Memory B cell (primary cell): ENCODE measurements at places on chromosomes 3 and 15.

DNA sequence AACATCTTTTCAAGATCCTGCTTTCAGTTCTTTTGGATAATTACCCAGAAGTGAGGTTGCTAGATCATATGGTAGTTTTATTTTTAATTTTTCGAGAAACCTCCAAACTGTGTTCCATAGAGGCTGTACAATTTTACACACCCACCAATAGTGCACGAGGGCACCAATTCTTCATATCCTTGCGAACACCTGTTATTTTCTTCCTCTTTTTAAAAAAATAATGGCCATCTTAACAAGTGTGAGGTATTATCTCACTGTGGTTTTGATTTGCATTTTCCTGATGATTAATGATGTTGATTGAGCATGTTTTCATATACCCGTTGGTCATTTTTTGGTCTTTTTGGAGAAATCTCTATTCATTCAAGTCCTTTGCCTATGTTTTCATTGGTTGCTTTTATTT is 17.6 kb upstream of the CEP152 start:
- no peak overlapping the region for H3K4me3 ChIP-seq
- H3K27ac ChIP-seq = no peak overlapping the region
- no peaks in the 10 kb centered on the region for H3K36me3 ChIP-seq
- DNase-seq = no peak

GRCh38 chr3:150495563-150496168 is 50.6 kb downstream of the SERP1 start:
- no peaks in the 10 kb centered on the region for H3K36me3 ChIP-seq
- H3K4me3 ChIP-seq = no peak overlapping the region
- H3K27ac ChIP-seq = no peak overlapping the region
- no peaks in the 10 kb centered on the region for H3K27me3 ChIP-seq
- H3K4me1 ChIP-seq = no peaks in the 10 kb centered on the region
- peak; percentile 30 for DNase-seq

DNA sequence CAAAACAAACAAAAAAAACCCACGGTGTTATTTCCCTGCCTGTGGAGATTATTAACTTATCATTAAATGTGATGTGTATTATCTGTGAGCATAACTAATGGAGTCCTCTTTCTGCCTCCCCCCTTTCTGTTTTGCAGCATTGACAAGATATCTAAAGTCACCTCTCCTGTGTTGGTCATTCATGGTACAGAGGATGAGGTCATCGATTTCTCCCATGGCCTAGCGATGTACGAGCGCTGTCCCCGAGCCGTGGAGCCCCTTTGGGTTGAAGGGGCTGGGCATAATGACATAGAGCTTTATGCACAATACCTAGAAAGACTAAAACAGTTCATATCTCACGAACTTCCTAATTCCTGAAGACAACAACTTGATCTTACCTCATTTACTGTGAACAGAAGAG is 25.2 kb upstream of the CEMIP start:
- H3K4me3 ChIP-seq = no peak overlapping the region
- no peaks in the 10 kb centered on the region for H3K36me3 ChIP-seq
- H3K4me1 ChIP-seq = no peaks in the 10 kb centered on the region
- no peak for DNase-seq
- no peak overlapping the region for H3K27ac ChIP-seq

- peaks cover 1% of the 10 kb centered on the region for H3K27me3 ChIP-seq
- H3K27ac ChIP-seq = no peak overlapping the region
- H3K36me3 ChIP-seq = no peaks in the 10 kb centered on the region
- H3K4me3 ChIP-seq = no peak overlapping the region
Observed at GRCh38 chr15:33132722-33133345, 61.7 kb downstream of the FMN1 start.

GRCh38 chr3:176584413-176585176 is 612.7 kb downstream of the TBL1XR1 start:
- DNase-seq = no peak
- H3K4me3 ChIP-seq = no peak overlapping the region
- no peaks in the 10 kb centered on the region for H3K4me1 ChIP-seq
- no peaks in the 10 kb centered on the region for H3K36me3 ChIP-seq
- H3K27me3 ChIP-seq = no peaks in the 10 kb centered on the region

DNA sequence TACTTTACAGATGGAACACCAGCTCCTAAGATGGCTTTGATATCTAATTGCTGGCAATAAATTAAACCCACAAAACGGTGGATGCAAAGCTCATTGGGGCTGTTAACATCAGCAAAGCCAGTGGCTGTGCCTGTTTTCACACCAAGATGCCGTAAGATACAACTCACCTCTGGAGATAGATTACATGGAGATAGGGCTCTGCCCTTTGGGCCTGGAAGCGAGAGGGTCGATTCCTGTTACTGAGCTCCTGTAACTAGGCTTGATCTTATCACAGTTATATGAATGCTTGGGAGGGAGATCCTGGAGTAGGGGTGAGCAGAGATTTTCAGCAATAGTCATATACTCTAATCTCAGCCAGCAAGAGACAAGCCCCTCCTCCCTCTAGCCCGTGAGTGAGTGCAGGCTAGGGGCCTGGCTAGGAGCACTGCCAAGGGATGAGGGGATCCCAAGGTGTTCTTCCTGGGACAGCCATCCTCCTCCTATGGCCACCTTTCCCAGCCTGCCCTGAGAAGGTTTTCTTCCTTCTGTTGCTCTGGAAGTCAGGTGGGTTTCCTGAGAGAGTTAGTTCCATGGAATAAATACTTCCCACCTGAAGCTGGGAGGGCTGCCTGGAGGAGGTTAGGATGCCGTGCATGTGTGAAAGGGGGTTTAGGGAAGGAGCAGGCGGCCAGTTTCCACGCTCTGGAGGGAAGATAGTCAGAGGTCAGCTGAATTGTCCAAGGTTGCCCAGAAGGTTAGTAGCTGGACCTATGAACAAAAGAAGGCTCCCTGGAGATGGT is 18.1 kb upstream of the DOCK3 start:
- DNase-seq = no peak
- no peak overlapping the region for H3K27ac ChIP-seq
- H3K4me1 ChIP-seq = no peaks in the 10 kb centered on the region
- H3K4me3 ChIP-seq = no peak overlapping the region
- H3K36me3 ChIP-seq = no peaks in the 10 kb centered on the region
- H3K27me3 ChIP-seq = peaks cover 5% of the 10 kb centered on the region

DNA sequence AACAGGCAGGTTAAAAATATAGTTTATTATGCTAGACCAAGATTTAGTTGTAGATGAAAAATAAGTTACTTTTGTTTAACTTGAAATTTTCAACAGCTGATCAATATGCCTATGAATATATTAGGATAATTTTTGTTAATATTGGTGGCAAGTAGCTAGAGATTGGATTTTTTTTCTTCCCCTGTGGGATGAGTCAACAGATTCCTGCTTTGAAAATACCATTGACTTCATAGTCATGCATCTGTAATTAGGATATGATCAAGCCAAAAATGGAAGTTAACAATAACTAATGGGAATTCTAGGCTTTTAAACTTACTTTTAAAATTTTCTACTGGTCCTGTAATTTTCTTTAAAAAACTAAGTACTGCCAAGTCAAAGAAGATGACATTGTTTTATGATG is 211.7 kb downstream of the ZIC1 start:
- no peak for DNase-seq
- H3K4me3 ChIP-seq = no peak overlapping the region
- no peaks in the 10 kb centered on the region for H3K36me3 ChIP-seq
- no peak overlapping the region for H3K27ac ChIP-seq

- no peak for DNase-seq
- peaks cover 8% of the 10 kb centered on the region for H3K36me3 ChIP-seq
- no peaks in the 10 kb centered on the region for H3K27me3 ChIP-seq
- no peak overlapping the region for H3K27ac ChIP-seq
Observed at GRCh38 chr3:195466251-195466650, 23.4 kb upstream of the ACAP2 start.

- H3K4me3 ChIP-seq = no peak overlapping the region
- H3K36me3 ChIP-seq = no peaks in the 10 kb centered on the region
- no peaks in the 10 kb centered on the region for H3K4me1 ChIP-seq
- no peak for DNase-seq
- peaks cover 3% of the 10 kb centered on the region for H3K27me3 ChIP-seq
- no peak overlapping the region for H3K27ac ChIP-seq
Observed at GRCh38 chr3:24145981-24146822, 201.1 kb downstream of the NR1D2 start.

GRCh38 chr15:22956978-22957260 is 23.2 kb downstream of the CYFIP1 start:
- no peak for DNase-seq
- no peak overlapping the region for H3K27ac ChIP-seq
- H3K4me3 ChIP-seq = no peak overlapping the region
- H3K36me3 ChIP-seq = peaks cover 1% of the 10 kb centered on the region

DNA sequence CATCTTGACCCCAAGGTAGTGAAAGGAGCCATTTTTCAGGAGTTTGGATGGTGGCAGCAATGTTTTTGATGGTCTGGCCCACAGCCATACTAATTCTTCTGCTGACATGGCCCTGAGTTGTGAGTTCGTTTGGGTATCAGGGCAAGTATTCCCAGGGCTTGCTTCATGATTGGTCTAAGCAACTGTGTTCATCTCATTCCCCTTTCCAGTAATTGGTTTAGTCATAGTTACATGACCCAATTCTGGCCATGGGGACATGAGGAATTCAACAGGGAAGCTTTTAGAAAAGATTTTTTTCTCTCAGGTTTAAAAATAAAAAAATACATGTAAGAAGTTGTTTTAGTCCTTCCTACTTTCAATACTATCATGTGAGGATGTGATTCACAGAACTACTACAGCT is 150.5 kb upstream of the NPHP3 start:
- no peak overlapping the region for H3K4me3 ChIP-seq
- no peak overlapping the region for H3K27ac ChIP-seq
- no peak for DNase-seq
- H3K4me1 ChIP-seq = no peaks in the 10 kb centered on the region
- no peaks in the 10 kb centered on the region for H3K36me3 ChIP-seq
- peaks cover 8% of the 10 kb centered on the region for H3K27me3 ChIP-seq

DNA sequence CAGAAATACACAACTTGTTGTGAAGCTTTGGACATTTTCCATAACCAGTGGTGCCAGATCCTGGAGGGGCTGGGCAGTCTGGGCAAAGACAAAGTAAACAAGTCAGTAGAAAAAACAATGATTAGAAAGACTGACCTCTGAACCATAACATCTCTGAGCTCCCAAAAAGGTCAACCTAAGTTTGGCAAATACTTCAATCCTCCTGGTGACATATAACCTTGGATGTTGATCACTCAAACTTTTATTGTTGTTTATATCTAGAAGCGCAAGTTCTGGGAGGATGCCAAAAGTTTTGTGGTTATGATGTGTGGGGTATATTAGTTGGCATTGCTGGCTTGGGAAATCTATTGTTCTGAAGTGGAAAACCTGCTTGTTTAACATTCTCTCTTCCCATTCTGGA is 257.7 kb downstream of the DIPK2A start:
- H3K27me3 ChIP-seq = peaks cover 2% of the 10 kb centered on the region
- no peak for DNase-seq
- H3K27ac ChIP-seq = no peak overlapping the region
- no peaks in the 10 kb centered on the region for H3K36me3 ChIP-seq
- H3K4me3 ChIP-seq = no peak overlapping the region
- H3K4me1 ChIP-seq = no peaks in the 10 kb centered on the region
